CD4-positive, alpha-beta T cell treated with Interleukin-6 at 100 ng/mL for 8 hours (primary cell): ENCODE measurements at places on chromosomes 2 and 18.

- no peak for DNase-seq
Measured at GRCh38 chr2:200860092-200860795, 4.2 kb downstream of the CLK1 start.

DNA sequence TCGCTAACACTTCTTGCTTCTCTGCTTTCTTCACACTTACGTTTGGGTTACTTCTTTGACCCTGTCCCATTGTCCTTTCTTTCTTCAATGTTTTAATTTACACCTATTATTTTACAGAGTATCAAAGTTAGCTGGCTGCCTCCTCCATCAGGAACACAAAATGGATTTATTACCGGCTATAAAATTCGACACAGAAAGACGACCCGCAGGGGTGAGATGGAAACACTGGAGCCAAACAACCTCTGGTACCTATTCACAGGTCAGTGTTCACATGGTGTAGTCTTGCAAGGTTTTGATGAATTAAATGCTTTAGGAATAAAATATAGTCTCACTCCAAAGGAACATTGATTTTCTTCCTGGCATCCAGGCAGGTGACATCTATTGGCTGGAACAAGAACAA is 919.0 kb downstream of the MBD2 start:
- no peak for DNase-seq

DNA sequence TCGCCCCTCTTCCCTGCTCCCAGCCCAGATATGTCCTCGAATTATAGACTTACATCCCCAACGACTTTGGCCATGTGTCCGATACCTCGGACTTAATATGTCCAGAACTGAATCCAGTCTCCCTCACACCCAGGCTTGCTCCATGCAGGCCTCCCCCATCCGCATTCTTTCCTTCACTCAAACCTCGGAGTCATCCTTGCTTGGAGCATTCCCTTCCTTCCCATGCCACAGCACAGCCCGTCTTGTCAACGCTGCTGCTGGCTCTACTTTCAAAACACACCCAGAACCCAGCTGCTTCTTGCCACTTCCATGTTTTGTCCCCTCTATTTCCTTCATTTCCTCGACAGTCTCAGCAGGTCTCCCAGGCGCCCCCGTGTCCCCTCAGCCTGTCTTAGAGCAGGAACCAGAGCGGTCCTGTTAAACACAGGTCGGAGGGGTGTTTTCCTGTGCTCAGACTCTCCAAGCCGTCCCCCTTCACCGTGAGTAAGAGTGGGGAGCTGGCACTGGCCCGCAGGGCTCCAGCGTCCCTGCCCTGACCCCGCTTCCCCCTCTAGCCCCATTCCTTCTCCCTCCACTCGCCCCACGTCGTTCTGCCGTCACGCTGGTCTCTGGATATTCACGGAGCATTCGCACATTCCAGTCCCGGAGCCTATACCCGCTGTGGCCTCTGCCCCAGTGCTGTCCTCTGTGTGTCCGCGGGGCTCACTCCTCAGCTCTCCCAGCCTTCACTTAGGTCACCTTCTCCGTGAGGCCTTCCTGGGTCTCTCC is 54.4 kb downstream of the VAPA start:
- DNase-seq, result no peak

- no peak for DNase-seq
Measured at GRCh38 chr2:196275646-196276352, 104.4 kb upstream of the STK17B start.

DNA sequence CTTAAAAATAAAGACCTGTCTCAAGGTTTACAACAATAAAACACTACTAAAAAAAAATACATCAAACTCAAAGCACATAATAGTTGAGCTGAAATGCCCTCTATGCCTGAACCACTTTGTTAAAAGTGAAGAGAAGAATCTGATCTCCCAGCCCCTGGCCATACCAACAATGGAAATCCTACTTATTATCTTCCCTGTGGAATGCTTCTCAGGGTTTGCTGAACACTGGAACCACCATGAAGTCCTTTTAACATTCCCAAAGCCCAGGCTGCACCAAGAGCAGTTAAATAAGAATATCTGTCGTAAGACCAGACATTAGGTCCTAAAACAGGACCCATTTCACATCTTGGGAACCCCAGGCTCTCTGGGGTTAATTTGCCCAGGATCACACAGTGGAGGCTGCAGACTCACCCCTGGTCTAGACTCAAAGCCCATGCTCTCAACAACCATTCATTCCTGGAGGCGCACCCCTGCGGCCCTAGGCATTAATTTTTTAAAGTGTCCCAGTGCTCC is 285.8 kb downstream of the STK39 start:
- DNase-seq, result no peak

- DNase-seq, result no peak
Measured at GRCh38 chr18:13810950-13811485, 12.9 kb upstream of the MC5R start.

DNA sequence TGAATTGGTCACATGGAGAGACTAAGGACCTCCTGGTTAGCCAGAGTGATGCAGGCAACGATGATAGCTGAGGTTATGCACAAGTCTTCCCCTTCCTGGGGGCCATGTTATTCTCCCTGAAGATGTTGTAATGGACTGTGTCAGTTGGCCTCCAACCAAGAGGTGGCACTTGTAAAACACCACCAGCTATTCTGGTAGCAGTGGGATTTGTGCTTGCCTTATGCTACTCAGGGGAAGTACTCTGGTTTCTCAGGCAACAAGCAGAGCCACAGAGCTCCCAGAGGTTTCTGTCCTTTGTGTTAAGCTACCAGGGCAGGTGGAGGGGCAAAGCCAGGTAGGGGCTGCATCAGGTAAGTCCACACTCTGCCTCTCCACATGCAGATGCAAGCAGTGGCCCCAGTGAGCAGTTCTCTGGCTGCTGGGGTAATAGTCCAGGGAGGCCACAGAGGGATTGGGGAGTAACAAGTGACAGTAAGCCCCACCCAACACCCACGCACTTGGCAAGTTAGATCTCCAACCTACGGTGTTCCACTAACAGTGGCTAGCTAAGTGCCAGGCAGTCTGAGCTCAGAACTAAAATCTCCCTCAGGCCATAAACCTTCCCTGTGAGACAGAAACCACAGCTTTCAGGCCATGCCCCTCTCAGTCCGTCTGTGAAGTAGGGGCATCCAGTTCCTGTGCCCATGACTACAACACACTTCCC is 99.7 kb downstream of the RND3 start:
- no peak for DNase-seq

DNA sequence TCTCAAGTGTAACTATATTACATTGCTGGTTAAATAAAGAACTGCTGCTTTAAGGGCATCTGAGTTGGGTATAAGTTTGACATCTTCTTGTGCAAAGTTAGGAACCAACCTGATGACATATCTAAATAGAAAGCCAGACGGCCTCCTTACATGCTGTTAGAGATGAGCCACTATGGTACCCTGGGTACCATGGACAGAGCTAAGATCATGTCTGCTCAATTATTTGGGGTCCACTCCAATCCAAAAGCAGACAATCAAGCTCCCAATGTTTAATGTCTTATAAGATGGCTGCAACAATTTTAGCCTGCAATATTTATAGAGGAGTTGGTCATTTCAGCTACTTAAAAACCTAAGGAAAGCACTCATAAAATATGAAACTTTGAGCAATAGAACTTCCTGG is 86.2 kb downstream of the UPP2 start:
- no peak for DNase-seq

GRCh38 chr2:19442731-19443130 is 84.3 kb upstream of the OSR1 start:
- no peak for DNase-seq

GRCh38 chr18:66211749-66212148 is 392.1 kb downstream of the CDH19 start:
- DNase-seq, result no peak
